Stimulated activated CD8-positive, alpha-beta memory T cell treated with anti-CD3 and anti-CD28 coated beads, Interleukin-7, amount 100 ng/mL, for 1 hour (primary cell): ENCODE measurements at places on chromosomes 1 and 21.

DNA sequence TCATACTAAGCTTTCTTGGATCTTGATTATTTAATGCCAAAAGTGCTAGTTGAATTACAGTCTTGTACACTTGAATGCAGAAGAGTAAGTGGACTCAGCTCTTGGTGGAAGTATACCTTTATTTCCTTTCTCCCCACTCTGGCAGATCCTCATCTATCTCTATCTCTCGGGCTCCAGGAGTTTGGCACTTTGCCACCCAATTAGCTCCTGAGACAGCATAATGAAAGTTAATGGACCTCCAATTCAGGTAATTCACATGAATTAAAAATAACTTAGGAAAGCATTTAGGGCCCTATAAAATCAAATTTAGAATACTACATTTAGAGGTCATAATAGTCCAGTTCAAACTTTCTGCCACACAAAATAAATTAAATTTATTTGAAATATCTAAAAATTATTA is 67.4 kb downstream of the OLFM3 start:
- no peak for DNase-seq

DNA sequence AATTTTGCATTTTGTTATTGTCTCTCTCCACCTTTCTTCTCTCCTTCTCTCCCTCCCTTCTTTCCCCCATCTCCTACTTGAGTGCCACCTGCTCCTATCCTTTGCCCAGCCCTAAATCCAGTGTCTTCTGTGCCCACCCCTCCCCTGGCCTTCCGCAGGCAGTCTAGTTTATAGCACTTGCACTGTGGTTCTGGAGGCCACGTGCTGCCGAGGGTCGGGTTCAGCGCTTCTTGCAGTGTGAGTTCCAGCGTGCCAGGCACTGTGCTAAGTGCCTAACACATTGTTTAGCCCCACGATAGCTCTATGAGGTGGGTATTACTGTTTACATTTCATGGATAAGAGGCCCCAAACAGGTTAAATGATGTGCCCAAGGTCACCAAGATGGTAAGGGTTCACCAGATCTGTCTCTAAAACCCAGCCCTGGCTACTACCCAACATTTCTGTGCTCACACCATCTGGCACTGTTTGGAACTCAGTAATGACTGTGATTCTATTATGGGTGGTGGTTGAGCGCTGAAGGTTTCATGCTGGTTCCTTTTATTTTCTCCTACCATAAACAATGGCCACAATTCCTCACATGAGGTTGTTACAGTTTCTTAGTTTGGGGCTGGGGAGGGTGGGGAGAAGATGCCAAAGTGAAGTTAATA is 14.1 kb upstream of the ATP1A4 start:
- no peak for DNase-seq

DNA sequence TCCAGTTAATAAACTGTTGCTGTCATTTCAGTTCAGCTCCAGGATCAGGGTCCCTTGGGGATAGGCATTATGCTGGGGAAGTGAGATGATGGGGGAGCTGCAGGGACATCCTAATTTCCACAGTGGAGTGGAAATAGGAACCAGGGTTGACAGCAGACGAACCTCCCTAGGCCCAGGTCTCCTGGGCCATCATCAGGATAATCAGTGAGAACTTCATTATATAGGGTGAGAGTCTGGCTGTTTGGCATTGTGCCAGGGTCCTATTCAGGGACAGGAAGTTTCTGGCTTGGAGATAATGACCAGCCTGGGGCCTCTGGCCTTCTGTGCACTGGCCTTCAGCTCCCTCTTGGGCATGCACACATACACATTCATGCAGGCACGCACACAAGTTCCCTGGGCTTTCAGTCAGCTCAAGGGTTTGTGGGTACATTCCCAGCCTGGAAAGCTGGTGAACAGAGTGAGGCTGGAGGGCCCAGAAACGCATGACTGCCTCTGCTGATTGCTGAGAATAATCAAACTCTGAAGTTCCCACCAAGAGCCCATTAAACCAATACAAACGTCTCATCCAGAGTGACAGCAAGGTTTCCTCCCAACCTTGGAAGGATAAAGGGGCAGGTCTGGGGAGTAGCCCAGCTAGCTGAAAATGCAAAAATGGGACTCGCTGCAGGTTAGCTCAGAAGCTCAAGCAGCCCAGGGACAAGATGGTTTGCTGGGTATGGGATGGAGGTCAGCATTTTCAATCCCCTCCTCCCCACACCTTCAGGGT is 13.9 kb upstream of the LRIG2 start:
- no peak for DNase-seq

DNA sequence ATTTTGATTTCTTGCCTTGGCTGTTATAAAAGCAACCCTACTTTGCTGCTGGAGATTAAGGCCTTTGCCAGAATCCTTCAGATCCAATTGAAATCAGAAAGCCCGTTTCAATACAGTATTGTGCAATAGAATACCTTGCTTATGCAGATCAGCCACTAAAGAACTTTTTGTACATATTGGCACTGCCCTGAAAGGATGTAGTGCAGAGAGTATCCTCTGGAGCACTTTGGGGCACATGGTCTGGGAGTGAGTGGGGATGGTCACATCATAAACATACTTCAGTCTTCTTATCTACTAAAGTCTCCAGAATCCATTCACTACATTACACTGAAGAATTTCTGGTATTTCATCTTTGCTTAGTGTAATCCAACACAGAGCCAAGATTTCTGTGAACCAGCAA is 189.0 kb downstream of the CENPF start:
- no peak for DNase-seq

- DNase-seq = no peak
Observed at GRCh38 chr1:7584643-7585042, 186.5 kb upstream of the VAMP3 start.

DNA sequence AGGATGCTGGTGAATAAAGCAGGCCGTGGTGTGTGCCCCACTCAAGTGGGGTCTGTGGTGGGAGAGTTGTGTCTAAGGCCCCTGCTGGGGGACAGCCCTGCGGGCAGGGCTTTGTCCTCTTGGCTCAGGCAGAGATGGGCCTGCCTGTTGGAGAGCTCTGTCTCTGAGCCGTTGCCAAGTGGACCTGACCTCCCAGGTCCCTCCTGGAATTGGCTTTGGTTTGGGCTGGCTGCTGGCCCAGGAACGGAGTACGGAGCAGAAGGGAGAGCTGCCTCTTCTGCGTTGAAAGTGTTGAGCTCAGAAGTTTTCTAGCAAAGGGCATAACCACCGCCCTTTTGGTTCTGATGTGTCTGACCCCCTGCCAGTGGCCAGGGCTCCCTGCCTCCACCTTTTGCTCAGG is 153.9 kb downstream of the PEX14 start:
- no peak for DNase-seq

DNA sequence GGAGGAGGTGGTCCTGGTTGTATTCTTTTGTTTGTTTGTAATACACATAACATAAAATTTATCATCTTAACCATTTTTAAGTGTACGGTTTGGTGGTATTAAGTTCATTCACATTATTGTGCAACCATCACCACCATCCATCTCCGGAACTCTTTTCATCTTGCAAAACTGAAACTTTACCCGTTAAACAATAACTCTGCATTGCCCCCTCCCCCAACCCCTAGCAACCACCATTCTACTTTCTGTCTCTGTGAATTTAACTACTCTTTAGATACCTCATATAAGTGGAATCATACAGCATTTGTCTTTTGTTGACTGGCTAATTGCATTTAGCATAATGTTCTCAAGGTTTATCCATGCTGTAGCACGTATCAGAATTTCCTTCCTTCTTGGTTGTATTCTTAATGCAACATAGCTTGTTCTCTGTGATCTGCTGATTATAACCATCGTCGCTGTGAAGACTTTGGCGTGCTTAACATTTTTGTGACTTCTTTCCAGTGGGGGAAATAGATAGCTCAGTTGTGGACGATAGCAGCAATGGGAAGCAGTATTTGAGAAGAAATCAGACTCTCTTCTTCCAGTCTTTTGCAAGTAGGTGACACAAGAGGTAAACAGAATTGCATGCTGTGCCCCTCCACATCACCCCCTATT is 117.5 kb upstream of the HOOK1 start:
- DNase-seq = no peak

- no peak for DNase-seq
Observed at GRCh38 chr1:163408262-163408661, 86.5 kb downstream of the NUF2 start.

DNA sequence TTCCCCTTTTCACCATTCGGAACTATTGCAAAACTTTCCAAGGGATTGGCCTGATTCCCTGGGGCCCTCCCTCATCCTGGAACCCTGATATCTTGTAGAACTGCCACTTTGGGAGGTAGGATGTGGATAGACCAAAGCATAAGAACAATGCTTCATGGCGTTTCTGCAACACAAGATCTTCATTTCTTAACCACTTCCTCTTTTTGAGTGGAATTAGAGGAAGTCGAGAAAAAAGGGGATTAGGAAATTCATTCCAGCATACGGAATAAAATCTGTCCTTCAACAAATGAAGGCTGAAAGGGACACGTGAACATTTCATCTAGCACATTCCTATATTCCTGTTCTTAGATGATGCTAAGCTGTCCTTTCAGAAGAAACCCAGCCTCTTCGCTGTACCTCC is 149.3 kb downstream of the HUNK start:
- DNase-seq = no peak

DNA sequence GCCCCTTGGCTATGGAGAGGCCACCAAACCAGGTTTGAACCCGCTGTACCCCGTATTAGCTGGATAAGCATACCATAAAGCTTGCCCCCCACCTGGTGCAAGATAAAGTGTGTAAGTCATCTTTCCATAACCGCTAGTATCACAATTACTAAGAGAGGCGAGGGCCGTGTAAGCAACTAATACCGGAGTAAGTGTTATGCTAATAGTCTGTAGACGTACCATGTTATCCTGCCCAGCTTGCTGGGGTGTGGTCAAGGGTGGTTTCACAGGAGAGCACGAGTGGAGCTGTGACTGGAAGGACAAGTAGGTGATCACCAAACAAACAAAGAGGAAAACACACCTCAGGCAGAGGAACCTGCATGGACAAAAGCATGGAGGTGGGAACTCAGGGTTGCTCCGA is 3.6 kb upstream of the TNFRSF1B start:
- DNase-seq = no peak
